Spleen (tissue), 13 donors: ENCODE measurements at places on chromosomes 7 and 10. TPM values are rescaled to one million over a fixed set of nuclear protein-coding genes. Genes with fewer than 3 reads are reported as not detected.
A peak's percentile ranks its signal among the peaks of the same experiment; 100 is the strongest.

DNA sequence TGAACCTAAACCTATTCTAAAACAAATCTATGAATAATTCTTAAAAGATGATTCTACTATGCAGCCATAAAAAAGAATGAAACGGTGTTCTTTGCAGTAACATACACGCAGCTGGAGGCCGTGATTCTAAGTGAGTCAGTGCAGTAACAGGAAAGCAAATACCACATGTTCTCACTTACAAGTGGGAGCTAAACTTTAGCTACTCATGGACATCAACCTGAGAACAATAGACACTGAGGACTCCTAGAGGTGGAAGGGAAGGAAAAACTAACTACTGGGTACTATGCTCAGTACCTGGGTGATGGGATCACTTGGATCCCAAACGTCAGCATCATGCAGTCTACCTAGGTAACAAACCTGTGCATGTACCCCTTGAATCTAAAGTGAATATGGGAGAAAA is 575.0 kb upstream of the MGMT start:
- no peaks in the 10 kb centered on the region for H3K36me3 ChIP-seq
- H3K27ac ChIP-seq, result no peak overlapping the region
- no peak overlapping the region for H3K4me3 ChIP-seq
- H3K27me3 ChIP-seq, result peaks cover 4% of the 10 kb centered on the region

Gene PNLIPRP1
- 0.43 TPM for total RNA-seq

Gene BTBD16
- total RNA-seq, result not detected

- no peaks in the 10 kb centered on the region for H3K36me3 ChIP-seq
- H3K4me1 ChIP-seq, result no peaks in the 10 kb centered on the region
- H3K4me3 ChIP-seq, result no peak overlapping the region
- no peak overlapping the region for H3K27ac ChIP-seq
These were observed 92.1 kb downstream of the CH25H start for GRCh38 chr10:89114846-89115625.

DNA sequence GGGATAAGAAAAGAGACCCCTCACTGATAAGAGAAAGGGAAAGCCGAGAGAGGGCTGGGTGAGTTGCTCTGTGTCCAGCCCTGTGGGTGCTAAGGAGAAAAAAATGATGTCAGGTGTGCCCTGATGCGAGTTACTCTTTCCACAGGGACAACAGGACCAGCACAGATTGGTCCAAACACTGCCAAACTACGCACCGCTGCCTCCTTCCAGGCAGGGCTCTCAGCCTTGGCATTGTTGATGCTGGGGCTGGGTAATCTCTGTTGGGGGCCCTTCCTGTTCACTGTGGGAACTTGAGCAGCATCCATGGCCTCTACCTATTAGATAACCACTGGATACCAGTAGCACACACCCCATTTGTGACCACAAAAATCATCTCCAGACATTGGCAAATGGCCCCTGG is 10.3 kb upstream of the ATP6V0E2 start:
- peak overlapping the region; percentile 83 for H3K27ac ChIP-seq
- peaks cover 4% of the 10 kb centered on the region for H3K36me3 ChIP-seq
- H3K4me1 ChIP-seq, result peaks cover 47% of the 10 kb centered on the region
- no peak overlapping the region for H3K4me3 ChIP-seq
- DNase-seq, result no peak

DNA sequence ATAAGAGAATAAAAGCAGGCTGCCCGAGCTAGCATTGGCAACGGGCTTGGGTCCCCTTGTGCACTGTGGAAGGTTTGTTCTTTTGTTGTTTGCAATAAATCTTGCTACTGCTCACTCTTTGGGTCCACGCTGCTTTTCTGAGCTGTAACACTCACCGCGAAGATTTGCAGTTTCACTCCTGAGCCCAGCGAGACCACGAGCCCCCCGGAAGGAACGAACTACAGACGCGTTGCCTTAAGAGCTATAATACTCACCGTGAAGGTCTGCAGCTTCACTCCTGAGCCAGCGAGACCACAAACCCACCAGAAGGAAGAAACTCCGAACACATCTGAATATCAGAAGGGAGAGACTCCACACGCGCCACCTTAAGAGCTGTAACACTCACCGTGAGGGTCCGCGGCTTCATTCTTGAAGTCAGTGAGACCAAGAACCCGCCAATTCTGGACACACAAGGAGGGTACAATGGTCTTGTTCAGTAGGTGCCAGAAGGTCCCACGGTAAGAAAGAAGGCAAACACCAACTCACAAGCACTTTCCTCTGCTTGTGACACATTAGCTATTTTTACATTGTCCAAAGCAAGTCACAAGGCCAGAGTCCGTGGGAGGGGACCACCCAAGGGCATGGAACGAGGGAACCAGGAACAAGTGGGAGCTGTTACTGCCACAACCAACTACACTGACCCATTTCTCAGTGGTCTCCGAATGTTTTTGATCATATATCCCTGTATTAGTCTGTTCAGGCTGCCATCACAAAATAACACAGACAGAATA is 29.2 kb upstream of the CACUL1 start:
- H3K4me3 ChIP-seq, result no peak overlapping the region
- no peak for DNase-seq
- H3K4me1 ChIP-seq, result no peaks in the 10 kb centered on the region
- no peaks in the 10 kb centered on the region for H3K36me3 ChIP-seq

DNA sequence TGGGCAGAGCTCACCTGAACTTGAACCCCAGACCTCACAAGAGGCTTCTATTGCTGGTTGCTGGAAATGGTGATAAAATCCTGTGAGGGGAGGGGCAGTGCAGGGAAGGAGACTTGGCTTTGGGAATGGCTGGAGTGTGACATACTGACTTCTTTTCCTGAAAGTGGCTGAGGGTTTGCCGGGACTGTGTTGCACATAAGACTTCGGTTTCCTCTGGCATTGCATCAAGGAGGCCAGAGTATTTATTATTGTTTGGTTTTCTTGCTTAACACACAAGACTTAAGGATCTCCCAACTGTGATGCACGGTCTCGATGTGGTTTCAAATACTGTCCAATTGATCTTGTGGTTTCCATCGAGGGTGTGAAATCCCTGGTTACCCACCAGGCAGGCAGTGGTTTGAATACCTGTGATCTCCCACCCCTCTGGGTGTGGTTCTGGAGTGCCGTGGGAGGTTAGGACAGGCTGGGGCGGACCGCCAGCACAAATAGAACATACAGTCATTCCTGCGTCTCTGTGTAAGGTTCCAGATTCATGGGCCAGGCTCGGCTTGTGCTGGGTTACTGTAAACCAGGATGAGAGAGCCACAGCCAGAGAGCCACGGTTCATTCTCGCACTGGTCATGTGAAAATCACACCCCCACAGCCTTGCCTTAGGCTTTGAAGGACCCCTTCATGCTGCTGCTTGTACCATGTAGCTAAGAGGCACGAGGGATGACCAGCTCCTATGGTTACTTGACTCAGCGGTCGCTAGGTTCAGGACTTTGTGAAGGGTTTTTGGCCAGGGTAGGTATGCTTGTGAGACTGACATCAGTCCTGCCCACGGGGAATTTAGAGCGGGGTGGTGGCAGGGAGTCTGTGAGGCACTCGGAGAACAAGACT is 39.2 kb downstream of the WBP1L start:
- H3K27me3 ChIP-seq, result no peaks in the 10 kb centered on the region
- no peak overlapping the region for H3K4me3 ChIP-seq
- peaks cover 62% of the 10 kb centered on the region for H3K4me1 ChIP-seq
- H3K36me3 ChIP-seq, result no peaks in the 10 kb centered on the region

- no peaks in the 10 kb centered on the region for H3K36me3 ChIP-seq
- peaks cover 12% of the 10 kb centered on the region for H3K4me1 ChIP-seq
- H3K4me3 ChIP-seq, result no peak overlapping the region
- no peak for DNase-seq
These were observed 4.6 kb upstream of the LBX1 start for GRCh38 chr10:101233863-101234262.

Gene ADAMTS14
- 1.2 TPM for total RNA-seq

Gene SLC29A4
- total RNA-seq, result 2.9 TPM

- H3K4me3 ChIP-seq, result no peak overlapping the region
- no peaks in the 10 kb centered on the region for H3K27me3 ChIP-seq
- no peak for DNase-seq
- H3K4me1 ChIP-seq, result no peaks in the 10 kb centered on the region
- H3K36me3 ChIP-seq, result no peaks in the 10 kb centered on the region
These were observed 143.2 kb downstream of the SRPK2 start for GRCh38 chr7:105245398-105246114.

DNA sequence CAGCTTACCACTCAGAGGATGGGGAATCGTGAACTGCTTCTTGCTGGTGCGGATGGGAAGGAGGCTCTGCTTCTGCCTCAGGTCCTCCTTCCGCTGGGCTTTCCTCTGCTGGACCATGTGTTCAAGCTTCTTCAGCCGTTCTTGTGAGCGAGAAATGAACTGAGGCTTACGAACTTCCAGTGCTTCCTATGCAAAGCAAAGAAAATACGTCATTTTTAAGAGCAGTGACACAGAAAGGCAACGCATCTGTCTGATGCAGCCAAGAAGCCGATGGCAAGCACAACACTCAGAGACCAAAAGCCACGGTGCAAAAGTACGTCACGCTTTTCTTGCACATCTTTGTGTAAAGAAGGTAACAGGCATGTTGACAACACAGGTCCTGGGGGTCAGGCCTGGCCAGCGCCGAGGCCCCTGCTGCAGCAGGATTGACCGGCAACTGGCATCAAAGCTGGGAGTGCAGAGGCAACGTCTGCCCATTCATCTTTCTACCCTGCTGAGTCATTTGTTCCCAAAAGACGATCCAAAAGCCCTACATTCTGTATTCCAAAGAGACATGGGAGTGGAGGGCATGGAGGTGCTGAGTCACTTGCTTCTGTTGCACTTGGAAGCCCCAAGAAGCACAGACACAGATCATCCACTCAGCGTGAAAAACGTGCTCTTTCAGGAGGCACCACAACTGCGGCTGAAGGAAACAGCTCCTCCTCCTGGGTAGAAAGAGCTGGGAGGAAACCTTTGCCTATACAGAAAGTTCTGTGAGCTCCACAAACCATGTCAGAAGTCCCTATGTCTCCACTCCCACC is 71.0 kb upstream of the ADAM12 start:
- no peaks in the 10 kb centered on the region for H3K27me3 ChIP-seq
- H3K27ac ChIP-seq, result no peak overlapping the region

Gene PARD3
- 12.6 TPM for total RNA-seq

- H3K27me3 ChIP-seq, result no peaks in the 10 kb centered on the region
- peaks cover 8% of the 10 kb centered on the region for H3K4me1 ChIP-seq
These were observed 69.7 kb upstream of the AQP1 start for GRCh38 chr7:30841801-30842541.

GRCh38 chr10:130012129-130012528 is 48.1 kb upstream of the EBF3 start:
- H3K4me1 ChIP-seq, result no peaks in the 10 kb centered on the region
- H3K27ac ChIP-seq, result no peak overlapping the region
- no peaks in the 10 kb centered on the region for H3K36me3 ChIP-seq
- no peaks in the 10 kb centered on the region for H3K27me3 ChIP-seq

Gene SFRP5
- not detected for total RNA-seq

- H3K27ac ChIP-seq, result peak within 1 kb of the TSS; percentile 97
- peak within 1 kb of the TSS; percentile 79 for H3K4me3 ChIP-seq
- H3K36me3 ChIP-seq, result peaks cover 28% of the 10 kb centered on the region
- peaks cover 54% of the 10 kb centered on the region for H3K4me1 ChIP-seq
These were observed at the start of gene GSTO1 for GRCh38 chr10:104254493-104255310. Gene GSTO1 (plus strand): TSS chr10:104254892. CDS start chr10:104254929, 37 bp downstream.

Gene ARHGEF35
- 5.1 TPM for total RNA-seq

DNA sequence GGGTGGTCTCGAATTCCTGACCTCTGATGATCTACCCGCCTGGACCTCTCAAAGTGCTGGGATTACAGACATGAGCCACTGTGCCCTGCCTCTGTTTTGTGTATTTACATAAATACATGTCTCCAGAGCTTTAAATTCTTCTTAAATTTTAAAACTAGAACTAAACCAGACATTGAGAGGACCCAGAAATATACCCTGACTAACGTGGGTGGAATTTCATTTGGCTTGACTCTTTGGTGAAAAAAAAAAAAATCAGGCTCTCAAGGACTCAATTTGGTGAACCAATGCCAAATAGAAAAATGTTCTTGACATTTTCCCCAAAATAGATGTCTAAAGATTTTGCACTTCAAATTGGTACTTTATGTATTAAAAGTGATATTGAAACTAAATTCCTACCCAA is 16.6 kb upstream of the FAS start:
- H3K4me3 ChIP-seq, result no peak overlapping the region
- H3K4me1 ChIP-seq, result peaks cover 25% of the 10 kb centered on the region
- no peaks in the 10 kb centered on the region for H3K27me3 ChIP-seq
- peak overlapping the region; percentile 83 for H3K27ac ChIP-seq

DNA sequence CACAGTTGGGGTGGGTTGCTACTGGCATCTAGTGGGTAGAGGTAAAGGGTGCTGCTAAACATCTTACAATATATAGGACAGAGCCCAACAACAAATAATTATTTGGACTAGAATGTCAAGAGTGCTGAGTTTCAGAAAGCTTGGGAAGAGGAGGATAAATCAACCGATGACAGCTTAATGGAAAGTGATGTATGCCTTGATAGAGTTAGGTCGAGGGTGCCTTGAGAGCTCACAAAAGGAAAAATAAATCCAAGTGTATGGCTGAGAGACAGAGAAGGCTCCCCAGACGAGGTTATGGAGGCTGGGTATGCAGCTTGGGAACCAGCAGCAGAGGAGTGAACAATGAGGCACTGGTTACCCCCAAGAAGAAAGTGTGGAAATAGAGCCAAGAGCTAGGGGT is 211.1 kb downstream of the HDAC9 start:
- no peak overlapping the region for H3K27ac ChIP-seq
- no peaks in the 10 kb centered on the region for H3K4me1 ChIP-seq
- H3K4me3 ChIP-seq, result no peak overlapping the region
- no peak for DNase-seq

DNA sequence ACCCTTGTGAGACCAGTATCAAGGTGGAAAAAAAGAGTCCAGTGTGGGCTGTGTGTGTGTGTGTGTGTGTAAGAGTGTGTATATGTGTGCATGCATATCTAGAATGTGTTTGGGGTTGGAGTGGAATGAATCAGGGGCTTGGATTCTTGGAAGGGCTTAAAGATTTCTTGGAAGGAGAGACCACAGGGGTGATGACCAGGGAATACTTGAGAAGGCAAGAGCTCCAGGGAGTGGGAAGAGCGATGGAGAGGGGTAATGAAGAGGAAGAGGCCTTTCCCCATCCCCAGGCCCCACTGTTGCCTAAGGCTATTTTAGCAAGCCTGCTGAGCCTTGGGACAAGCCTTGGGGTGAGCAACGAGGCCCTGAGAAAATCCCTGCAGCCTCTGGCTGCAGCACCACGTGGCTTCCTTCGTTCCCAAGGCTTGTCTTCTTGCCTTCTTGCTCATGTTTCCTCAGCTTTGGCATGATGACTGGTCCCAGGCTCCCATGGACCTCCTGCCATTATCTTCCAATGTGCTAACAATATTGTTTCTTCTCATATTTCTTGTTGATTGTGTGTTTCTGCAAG is 663.4 kb downstream of the INHBA start:
- no peak overlapping the region for H3K27ac ChIP-seq
- H3K4me3 ChIP-seq, result no peak overlapping the region
- H3K4me1 ChIP-seq, result no peaks in the 10 kb centered on the region
- H3K36me3 ChIP-seq, result no peaks in the 10 kb centered on the region
- no peaks in the 10 kb centered on the region for H3K27me3 ChIP-seq
- no peak for DNase-seq

Gene PNLIP
- not detected for total RNA-seq

GRCh38 chr10:17808971-17809841 is at the start of gene MRC1:
Gene MRC1 (plus strand): TSS chr10:17809348. CDS start chr10:17809466, 118 bp downstream.
- H3K4me1 ChIP-seq, result no peaks in the 10 kb centered on the region
- no peaks in the 10 kb centered on the region for H3K27me3 ChIP-seq
- no peak for DNase-seq
- H3K27ac ChIP-seq, result peak within 1 kb of the TSS; percentile 55
- H3K36me3 ChIP-seq, result no peaks in the 10 kb centered on the region

Gene CWF19L1
- total RNA-seq, result 29.4 TPM

- no peaks in the 10 kb centered on the region for H3K27me3 ChIP-seq
- no peak overlapping the region for H3K4me3 ChIP-seq
- no peak overlapping the region for H3K27ac ChIP-seq
- H3K4me1 ChIP-seq, result no peaks in the 10 kb centered on the region
- DNase-seq, result no peak
- no peaks in the 10 kb centered on the region for H3K36me3 ChIP-seq
These were observed 169.9 kb downstream of the KCND2 start for GRCh38 chr7:120442838-120443237.
